CD4-positive, alpha-beta T cell treated with Interleukin-10 for 1 hour (primary cell): ENCODE measurements at places on chromosomes 1 and 21.
A peak's percentile ranks its signal among the peaks of the same experiment; 100 is the strongest.

DNA sequence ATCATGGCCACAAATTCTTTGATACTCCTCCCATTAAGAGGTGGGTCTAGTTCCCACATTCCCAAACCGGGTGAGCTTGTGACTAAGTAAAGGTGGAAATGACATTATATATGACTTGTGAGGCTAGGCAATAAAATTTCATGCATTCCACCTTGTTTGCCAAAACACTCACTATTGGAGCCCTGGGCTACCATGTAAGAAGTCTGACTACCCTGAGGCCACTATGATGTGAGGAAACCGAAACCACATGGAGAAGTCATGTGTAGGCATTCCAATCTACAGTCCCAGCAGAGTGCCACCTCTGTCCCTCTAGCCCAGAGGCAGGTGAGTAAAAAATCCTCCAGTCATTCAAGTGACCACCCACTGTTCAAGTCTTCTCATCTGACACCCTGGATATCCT, 17.9 kb upstream of the SMG7 start:
- DNase-seq, result no peak

DNA sequence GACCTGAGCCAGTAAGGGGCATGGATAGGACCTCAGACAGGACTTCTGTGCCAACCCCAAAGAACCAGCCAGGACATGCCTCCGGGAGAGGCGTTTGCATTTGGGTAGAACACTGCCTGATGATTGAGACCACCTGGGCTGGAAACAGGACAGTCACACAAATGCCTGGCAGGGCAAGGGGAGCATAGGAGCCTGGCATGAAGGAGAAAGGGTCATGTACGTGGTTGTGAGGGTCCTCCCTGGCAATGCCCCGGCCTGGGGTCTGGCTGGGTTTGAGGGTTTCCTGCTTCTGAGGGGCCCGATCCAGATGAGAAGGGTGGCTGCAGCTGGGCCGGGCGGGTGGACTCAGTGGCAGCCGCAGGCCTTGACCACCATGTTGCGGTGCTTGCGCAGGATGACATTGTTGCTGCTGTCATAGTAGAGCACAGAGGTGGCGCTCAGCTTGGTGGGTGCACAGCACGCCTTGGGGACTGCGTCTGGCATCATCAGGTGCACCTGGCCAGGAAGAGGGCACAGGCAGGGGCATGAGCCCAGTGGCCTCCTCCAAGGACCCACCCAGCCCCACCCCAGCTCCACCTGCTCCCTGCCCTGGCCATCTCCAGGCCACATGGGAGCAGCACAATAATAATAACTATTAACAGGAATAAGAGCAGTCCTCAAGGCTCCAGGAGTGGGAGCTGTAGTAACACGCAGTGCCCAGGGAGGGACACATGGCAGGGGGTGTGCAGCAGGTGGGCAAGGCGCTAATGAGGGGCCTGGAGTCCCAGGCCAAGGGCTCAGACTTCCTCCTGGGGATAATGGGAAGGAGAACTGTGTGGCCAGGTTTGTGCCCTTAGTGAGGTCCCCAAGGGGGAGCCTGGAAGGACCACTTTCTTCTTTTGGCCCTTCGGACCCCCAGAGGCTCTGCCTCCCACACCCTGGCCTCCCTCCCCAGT, 10.8 kb downstream of the OXCT2 start:
- no peak for DNase-seq

DNA sequence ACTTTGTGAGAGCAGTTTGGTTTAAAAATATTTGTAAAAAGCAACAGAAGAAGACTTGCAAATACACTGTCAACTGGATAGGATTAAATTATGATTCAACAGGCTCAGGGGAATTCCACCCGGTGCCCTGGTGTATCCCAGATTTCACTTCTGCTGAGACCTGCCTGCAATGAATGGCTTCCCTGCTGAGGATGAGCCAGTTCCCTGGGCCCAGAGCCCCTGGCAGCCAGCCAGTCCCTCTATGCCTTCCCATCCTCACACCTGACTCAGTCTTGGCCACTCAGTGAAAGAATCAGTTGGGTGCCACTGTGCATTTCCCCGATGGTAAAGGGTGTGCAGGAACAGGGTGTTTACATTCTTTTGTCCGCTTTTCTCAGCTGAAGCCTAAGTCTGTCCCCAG, 64.4 kb downstream of the KCTD3 start:
- no peak for DNase-seq

- no peak for DNase-seq
Measured at GRCh38 chr1:198775606-198776005, 136.8 kb downstream of the PTPRC start.

DNA sequence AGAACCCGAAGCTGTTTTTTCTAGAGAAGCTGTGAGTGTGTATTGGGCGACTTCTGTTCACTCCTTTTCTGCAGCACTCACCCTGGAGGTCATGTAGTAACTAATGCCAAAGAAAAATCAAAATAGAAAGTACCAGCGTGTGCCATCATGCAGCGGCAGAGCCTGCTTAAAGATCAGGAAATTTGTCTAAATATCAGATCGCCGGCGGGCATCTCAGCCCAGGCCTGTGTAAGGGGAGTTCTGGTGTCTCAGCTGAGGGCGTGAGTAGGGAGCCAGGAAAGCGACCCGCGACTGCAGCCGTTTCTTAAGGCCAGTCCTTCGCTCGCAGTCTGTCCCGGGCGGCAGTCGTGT, 768 bp downstream of the EDARADD start:
- no peak for DNase-seq

GRCh38 chr1:105891308-105891707, 1165.2 kb upstream of the PRMT6 start:
- no peak for DNase-seq

GRCh38 chr21:42028766-42029425, 18.7 kb upstream of the ZBTB21 start:
- no peak for DNase-seq

DNA sequence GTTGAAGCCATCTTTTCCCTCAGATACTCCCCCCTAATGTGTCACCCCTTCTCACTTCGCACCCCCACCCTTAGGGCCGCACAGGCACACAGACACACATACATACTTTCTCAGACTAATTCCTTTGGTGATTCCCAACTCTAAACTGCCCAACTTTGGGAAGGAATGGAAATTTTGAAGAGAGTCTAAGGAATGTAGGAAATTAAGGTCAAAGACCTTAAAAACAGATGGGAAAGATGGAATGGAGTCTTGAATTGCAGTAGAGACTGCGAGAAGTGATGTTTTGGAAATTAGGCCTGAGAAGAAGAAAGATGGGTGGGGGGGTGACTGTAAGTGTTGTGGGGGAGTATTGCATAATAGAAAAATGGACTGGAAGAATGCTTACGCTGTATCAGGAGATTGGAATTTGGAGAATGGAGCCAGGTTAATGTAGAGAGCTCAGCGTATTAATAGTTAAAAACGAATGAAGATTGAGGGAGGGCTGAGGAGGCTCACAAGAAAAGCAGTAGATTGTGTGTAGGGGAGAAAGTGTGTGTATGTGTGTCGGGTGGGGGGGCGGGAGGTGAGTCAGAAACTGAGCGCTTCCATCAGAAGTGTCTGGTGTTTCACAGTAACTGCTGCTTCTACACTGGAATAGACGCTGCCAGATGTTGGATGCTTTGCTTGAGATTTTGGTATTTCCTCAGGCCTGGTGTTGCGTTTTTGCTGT, 1.7 kb downstream of the PIP5K1A start:
- peak; percentile 14 for DNase-seq

DNA sequence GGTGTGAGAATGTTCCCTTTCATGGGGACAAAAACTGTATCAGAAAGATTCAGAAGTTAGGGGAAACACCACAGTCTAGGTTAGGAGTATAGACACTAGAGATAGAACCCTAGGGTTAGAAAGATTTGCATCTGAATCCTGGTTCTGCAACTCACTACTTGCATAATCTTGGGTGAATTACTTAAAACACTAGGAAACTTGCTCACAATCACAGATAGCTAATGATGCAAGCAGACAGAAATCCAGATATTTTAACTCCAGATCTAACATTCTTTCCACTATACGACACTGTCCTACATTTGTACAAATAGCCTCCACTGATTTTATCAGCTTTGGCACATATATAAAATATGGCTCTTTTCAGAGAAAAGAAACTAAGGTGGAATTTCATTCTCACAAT, 30.8 kb upstream of the GLIS1 start:
- no peak for DNase-seq

GRCh38 chr1:185595835-185596667, 138.1 kb upstream of the HMCN1 start:
- DNase-seq, result peak; percentile 76

GRCh38 chr1:174623324-174624035, 175.7 kb downstream of the GPR52 start:
- DNase-seq, result no peak

- DNase-seq, result peak; percentile 7
Measured at GRCh38 chr21:33116676-33117075, 46.7 kb downstream of the OLIG1 start.

GRCh38 chr1:67732750-67733151, 47.8 kb downstream of the GADD45A start:
- no peak for DNase-seq

- DNase-seq, result no peak
Measured at GRCh38 chr21:37945036-37945435, 28.8 kb upstream of the KCNJ6 start.

DNA sequence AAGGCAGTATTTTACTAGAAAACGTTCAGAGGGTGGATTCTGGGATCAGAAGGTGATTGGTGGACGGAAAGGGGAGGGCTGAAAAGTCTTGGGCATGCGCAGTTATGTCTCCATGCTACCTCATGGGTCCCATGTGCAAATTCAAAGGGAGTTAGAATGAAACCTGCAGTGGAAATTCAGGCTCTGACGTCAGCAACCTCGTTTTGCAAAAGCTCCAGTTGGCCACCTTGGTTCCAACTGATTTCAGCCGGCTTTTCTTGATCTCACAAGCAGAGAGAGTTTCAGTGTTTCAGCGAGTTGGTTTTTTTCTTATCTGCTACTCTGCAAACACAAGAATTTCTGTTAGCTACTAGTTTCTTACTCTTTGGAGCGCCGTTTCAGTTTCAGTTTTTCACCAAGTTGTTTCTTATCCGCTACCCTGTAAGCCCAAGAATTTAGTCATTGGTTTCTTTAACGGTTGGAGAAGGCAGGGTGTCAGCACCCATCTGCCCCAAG, 69.8 kb upstream of the PGBD5 start:
- DNase-seq, result peak; percentile 4

DNA sequence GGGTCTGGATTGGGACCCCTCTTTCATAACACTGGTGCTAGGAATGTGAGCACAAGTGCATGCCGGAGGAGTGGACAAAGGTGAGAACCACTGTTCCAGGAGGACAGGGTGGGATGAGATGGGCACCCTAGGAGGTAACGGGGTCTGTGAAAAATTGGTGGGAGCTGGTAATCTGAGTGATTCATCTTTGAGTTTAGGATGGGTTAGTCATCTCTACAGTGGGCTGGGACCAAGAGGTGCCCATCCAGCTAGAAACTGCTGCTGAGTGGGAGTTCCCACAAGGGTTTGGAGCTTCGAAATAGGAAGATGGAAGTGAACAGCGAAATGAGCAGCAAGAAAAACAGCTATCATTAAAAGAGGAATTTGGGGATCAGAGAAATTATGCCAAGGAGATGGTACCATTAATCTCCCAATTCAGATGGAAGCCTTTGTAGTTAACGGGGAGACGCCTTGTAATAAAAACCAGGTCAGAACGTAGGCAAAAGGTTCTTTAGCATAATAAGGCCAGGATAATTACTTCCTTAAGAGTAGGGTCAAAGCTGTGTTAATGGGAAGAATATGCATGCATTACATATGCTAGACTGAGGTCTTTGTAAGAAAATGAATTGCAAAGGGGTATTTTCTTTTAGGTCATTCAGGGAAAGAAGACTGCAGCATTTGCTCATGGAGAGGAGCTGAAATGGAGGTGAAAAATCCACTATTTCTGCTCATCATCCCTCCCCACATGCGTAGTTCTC, 55.5 kb downstream of the OLFML3 start:
- no peak for DNase-seq

DNA sequence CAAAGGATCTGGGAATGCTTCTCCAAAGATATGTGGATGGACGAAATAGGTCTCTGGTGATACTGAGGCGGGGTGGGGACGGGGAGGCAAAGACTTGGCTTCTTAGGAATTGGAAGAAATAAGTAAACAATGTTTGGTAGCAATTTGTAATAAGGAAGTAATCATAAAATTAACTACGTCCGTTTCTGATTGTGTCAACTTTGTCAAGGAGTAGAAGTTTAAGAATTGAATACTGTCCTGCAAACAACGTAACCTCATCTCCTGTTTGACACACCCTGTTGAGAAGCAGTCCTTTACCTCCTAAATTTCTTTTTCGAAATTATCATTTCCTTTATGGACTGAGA, 471 bp downstream of the POLR3C start:
- no peak for DNase-seq

DNA sequence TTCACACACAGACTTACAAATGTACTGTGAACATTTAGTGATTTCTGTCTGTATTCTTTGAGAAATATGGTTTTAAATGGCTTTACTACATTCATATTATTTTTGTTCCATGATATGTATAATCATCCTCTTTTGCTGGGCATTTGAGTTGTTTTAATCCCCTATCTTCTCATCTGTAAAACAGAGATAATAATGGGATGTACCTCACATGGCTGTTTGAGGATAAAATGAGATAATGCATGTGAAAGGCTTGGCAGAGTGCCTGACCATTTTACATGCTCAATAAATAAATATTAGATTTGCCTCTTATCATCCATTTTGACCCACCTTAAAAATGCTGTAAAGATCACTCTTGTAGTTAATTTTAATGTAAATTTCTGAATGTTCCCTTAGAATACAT, 197.2 kb downstream of the C1orf94 start:
- DNase-seq, result no peak

GRCh38 chr1:197041486-197042353, 25.3 kb downstream of the F13B start:
- peak; percentile 4 for DNase-seq

- DNase-seq, result no peak
Measured at GRCh38 chr1:93576346-93576745, 105.3 kb downstream of the BCAR3 start.

GRCh38 chr1:30855686-30856259, 52.8 kb downstream of the SDC3 start:
- DNase-seq, result no peak
